ENCODE measurements at places on chromosomes 12 and 14.

- no peak for DNase-seq
Measured at GRCh38 chr12:3288690-3289089, 202.3 kb upstream of the PRMT8 start.

GRCh38 chr12:33439587-33440011 is at the start of gene SYT10:
SYT10 (minus strand) TSS chr12:33439819; CDS start chr12:33439522, 297 bp downstream.
- no peak for DNase-seq

DNA sequence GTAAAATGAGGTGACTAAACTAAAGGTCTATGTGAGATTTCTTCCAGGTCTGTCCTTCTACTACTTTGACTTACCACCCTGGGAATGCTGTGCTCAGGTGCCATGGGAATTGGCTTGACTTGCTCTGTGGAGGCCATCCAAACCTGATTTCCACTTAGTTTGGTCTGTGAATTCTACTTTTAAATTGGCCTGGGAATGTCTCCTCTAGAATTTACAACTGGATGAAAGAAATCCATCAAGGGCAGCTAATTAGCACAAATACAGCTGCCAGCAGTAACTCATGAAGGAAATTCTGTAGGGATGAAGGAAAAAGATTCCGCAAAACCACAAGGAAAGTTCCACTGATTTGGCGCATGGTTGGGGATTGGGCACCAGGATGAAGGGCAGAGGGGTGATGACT is 31.7 kb upstream of the FRMD6 start:
- no peak for DNase-seq

- DNase-seq: no peak
Measured at GRCh38 chr12:22366181-22366580, 31.7 kb upstream of the ST8SIA1 start.

DNA sequence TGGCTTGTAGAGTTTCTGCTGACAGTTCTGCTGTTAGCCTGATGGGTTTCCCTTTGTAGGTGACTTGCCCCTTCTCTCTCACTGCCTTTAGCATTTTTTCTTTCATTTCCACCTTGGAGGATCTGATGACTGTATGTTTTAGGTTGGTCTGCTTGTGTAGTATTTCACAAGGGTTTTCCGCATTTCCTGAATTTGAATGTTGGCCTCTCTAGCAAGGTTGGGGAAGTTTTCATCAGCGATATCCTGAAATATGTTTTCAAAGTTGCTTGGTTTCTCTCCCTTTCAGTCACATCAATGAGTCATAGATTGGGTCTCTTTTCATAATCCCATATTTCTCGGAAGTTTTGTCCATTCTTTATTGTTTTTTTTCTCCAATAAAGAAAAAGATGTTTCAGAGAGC is 11.4 kb downstream of the NOPCHAP1 start:
- no peak for DNase-seq

DNA sequence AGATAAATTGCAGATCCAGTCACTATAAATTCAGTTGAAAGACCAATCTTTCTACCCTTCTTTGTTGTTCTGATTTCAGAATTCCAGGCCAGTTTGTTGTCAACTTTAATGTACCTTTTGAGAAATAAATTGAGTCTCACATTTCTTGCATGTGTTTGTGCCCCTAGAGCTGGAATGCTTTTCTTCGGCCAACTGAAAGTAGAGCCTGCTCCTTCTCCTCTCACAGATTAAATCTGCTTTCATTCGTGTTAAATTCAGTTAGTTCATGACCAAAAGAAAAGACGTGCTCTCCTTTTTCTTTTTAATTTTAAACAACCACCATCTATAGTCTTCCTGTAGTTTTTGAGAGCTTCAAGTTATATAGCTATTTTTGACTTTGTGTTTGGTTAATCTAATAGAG is 22.9 kb downstream of the SOCS2 start:
- no peak for DNase-seq

DNA sequence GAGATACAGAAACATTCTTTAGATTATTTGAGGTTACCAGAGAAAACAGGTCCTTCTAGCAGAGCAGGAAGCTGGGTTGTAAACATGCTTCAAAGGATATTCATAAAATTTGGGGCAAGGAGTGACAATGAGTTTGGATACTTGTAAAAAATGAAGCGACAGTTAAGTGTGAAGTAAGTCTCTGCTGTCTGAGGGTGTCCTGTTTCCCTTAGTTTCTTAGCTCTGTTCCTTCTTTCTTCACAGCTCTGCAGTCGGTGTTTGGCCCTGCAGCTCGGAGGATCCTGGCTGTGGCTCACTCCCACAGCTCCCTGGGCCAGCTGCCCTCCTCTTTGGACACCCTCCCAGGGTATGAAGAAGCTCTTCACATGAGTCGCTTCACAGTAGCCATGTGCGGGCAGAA is 10.8 kb downstream of the TMEM52B start:
- DNase-seq: no peak

DNA sequence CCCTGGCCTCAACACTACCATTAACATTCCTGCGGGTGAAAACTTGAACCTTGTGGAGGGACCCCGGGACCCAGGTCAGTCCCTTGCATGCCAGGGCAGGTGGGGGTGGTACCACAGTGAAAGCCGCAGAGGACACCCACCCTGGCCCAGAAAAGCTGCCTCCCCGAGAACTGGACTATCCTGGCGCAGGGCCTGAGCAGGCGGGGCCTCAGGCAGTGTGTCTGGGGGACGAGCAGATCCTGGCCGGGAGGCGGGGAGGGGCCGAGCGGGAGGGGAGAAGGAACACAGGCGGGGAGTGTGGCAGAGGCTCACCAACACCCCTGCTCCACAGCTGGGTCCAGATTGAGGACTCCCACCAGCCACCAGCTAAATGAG is 10.0 kb downstream of the AHNAK2 start:
- no peak for DNase-seq

- DNase-seq: no peak
Measured at GRCh38 chr12:3091038-3091319, 13.8 kb downstream of the TSPAN9 start.

- no peak for DNase-seq
Measured at GRCh38 chr14:22657861-22658260, 13.7 kb upstream of the OR6J1 start.

GRCh38 chr14:72766296-72766695 is 127.6 kb downstream of the DPF3 start:
- no peak for DNase-seq

- DNase-seq: no peak
Measured at GRCh38 chr14:97390096-97390724, 593.0 kb downstream of the VRK1 start.

DNA sequence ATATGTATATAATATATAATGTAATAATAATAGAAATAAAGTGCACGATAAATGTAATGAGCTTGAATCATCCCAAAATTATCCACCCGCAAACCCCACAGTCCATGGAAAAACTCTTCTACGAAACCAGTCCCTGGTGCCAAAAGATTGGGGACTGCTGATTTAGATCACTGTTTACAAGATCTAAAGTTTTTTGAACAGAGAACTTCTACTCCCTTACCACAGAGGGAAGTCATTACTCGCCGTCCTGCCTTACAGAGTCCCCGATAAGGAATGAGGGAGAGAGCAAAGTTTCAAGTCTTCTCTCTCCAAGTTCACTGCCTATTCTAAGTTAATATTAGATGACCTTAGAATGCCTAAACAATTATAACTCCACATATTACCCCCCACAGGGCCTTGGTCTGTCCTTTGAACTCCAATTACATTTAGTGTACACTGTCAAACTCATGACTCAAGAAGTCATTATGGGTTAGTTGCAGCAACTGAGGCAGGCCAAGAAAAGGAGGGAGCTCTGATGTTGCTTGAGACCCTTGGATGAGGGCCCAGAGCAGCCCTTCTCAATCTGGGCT is 21.8 kb upstream of the DHRS4 start:
- DNase-seq: no peak

DNA sequence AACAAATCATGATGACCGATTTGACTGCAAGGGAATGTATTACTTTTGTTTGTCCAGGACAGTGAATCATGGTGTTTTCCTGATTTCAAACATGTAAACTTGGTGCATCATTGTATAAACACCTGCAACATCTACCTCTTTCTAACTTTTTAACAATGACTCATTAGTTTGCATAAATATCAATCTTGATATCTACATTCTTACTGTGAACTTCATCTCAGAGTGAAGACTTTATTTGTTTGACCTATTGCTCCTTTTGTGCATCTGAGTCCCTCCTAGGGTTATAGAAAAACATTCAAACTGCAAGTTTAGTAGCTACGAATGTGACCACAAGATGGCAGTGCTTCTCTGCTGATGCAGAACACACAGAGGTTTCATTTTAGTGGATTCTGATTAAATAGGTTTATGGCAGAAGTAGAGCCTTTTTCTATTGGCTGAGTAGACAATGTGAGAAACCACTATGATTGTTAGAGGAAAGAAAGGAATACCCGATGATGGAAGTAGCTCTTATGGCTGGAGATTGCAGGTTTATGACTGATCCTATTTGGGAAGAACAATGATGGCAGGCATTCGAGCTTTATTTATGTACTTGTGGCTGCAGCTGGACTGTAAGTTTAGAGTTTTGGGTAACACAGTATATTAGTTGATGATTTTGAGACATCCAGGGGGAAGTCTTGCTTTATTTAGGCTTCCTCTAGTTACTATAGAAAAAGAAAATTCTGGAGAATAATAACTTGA is 244.2 kb upstream of the OR4E1 start:
- DNase-seq: no peak

GRCh38 chr14:82850576-82850975 is 1316.9 kb upstream of the SEL1L start:
- DNase-seq: no peak

DNA sequence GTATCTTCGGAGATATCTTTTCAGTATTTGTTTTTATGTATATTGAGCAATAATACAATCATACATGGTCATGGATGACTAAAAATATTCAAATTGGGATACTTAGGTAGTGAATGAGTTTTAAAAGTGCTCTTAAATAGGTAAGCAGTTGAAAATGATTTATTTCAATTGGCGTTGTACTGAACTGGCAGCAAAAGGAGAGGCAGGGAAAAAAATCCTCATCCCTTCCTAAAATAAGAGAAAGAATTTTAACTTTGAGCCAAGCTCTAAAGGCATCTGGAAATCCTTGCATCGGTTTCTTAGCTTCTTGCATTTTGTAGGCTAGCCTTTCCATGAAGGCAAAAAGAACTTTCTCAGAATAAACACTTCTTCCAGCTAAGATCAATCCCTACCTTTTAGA is 125.2 kb downstream of the MGST1 start:
- DNase-seq: no peak

GRCh38 chr12:25276199-25276937 is 25.6 kb upstream of the KRAS start:
- DNase-seq: no peak

- no peak for DNase-seq
Measured at GRCh38 chr12:67942724-67943123, 46.5 kb upstream of the IFNG-AS1 start.

DNA sequence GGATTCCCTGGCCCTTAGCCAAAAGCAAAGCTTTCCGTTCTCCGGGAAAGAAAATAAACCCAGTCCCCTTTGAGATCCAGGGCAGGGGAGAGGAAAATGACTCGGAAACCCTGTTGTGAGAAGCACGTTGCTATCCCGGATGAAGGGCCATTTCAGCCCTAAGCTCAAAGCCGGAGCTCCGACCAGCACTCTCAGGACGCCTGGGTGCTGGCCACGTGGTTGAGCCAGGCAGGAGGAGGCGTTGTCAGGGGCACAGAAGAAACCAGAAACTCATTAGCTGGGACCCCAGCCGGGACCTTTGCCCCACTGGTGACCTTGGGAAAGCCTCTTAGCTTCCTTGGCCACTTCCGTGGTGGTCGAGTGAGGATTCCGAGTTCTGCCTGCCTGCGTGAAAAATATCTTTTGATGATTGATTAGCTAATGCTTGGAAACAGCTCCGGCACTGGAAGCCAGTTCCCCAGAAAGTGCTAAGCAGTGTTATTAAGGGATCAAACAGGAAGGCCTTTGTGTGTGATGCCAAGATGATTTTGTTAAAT is 57.6 kb upstream of the FZD10 start:
- DNase-seq: no peak

DNA sequence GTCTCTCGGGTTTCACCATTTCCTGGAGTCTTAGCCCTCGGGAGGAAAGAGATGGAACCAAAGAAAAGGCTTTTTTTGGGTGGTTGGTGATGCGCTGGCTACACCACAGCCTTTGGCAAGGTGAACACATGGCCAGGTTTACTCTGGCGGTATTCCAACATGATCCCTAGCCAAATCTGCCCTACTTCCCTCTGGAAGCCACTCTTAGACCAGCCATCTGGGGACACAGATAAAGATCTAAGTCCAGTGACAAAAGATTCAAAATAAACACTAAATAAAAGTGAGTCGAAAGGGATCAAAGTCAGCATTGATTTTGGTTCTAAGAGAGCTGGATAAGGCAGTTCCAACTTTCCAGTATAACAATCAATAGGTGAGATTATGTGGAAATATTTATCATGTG is 694.5 kb downstream of the VRK1 start:
- DNase-seq: no peak

DNA sequence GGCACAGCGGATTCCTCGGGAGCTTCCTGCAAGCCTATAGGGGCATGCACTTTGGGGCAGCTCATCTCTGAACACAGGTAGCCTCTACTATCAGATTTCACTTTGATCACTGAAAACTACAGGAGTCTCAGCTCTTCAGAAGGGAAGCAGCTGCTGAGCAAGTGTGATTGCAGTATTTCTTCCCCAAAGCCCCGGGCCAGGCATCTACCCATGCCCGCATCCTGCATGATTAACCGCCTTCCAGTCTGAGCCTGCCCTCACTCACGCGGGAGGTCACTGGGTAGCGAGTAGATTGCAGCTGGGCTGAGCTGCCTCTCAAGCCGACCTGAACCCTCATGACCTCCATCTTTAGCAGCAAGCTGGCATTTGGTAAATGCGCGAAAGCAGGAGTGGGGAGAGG is 334.7 kb downstream of the DPF3 start:
- no peak for DNase-seq

- no peak for DNase-seq
Measured at GRCh38 chr12:57766464-57767304, at the start of gene CYP27B1. CYP27B1 (minus strand) TSS chr12:57767078; CDS start chr12:57767041, 37 bp downstream.

DNA sequence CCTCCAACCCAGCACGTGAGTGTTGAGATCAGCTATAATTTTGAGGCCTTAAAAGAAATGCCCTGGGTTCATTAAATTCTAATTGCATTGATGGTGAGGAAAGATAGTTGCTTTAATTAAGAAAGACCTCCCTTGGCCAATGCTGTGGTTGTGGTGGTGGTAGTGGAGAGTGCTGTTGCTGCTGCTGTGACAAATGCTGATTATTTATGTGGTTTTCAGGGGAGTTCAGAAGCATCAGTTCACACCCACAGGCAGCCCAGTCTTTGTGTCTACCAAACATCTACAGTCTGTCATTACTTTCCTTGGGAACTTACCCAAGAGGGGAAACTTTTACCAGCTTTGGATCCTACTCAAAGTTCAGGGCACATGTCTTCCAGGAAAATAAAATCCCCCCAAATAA is 178.4 kb upstream of the PARP11 start:
- DNase-seq: no peak

GRCh38 chr12:65565601-65566560 is 258.4 kb upstream of the HMGA2 start:
- no peak for DNase-seq

GRCh38 chr14:33352821-33353220 is 414.1 kb downstream of the NPAS3 start:
- no peak for DNase-seq

GRCh38 chr14:64577211-64577610 is 27.4 kb downstream of the PPP1R36 start:
- DNase-seq: no peak

GRCh38 chr14:94935706-94936300 is 165.9 kb upstream of the GSC start:
- no peak for DNase-seq

Measured in HuH-7 (cell line).